ENCODE measurements at places on chromosomes 7 and 10. TPM values are rescaled to one million over a fixed set of nuclear protein-coding genes. Genes with fewer than 3 reads are reported as not detected.

ZNF853 gene
- total RNA-seq: 1.9 TPM

CFAP46 gene
- total RNA-seq: 1.5 TPM

VPS37D gene
- 2.6 TPM for total RNA-seq

CLDN3 gene
- total RNA-seq: 3.9 TPM

ZYX gene
- 131 TPM for total RNA-seq

ADIRF gene
- not detected for total RNA-seq

CPXM2 gene
- total RNA-seq: not detected

SERPINE1 gene
- total RNA-seq: 1,353 TPM

HOGA1 gene
- 1.7 TPM for total RNA-seq

TLX1 gene
- not detected for total RNA-seq

AFAP1L2 gene
- total RNA-seq: 27.3 TPM

TAS2R60 gene
- not detected for total RNA-seq

LDB1 gene
- 24.3 TPM for total RNA-seq

GRM3 gene
- not detected for total RNA-seq

TRIM50 gene
- total RNA-seq: not detected
